ENCODE measurements at places on chromosomes 6 and 20. TPM values are rescaled to one million over a fixed set of nuclear protein-coding genes. Genes with fewer than 3 reads are reported as not detected.

The RBPJL gene
- total RNA-seq: not detected

GRCh38 chr20:12916699-12917098 lies 92.1 kb upstream of the SPTLC3 start:
- DNase-seq: peak; percentile 18

GRCh38 chr20:16095226-16095625 lies 478.0 kb downstream of the KIF16B start:
- no peak for DNase-seq

DNA sequence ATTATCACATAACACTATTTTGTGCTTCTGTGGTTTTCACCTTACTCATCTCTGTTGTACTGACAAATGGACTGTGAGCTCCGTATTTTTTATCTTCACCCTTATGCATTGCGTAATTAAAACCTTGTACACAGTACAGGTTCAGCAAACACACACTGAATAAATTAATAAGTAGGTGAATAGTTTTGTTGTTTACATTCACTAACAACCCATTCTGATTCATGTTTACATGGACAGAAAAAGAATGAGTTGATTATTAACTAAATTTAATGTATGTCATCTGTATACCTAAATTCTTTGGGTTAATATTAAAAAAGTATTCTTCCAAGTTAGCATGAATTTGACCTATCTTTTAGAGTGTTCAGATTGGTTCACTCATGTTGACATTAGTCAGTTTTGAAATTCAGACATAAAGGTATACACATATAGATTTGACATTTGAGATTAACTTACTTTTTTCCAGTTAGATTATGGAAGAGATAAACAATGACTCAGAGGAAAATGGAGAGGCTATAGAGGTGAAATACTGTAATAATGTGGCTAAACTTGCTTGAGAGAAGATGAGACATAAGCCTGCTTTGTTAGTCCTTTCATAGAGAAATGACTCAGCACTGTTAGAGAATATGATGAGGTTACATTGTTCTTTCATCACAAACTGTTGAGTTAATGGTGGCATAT lies 541.7 kb upstream of the FLRT3 start:
- DNase-seq: peak; percentile 77

- DNase-seq: peak; percentile 54
Observed at GRCh38 chr20:23214903-23215302, 128.8 kb upstream of the CD93 start.

The RBM24 gene
- 60.7 TPM for total RNA-seq

The SLC17A2 gene
- total RNA-seq: not detected

GRCh38 chr6:11298651-11299420 lies 66.4 kb upstream of the NEDD9 start:
- DNase-seq: no peak

The CRIP3 gene
- total RNA-seq: not detected

GRCh38 chr6:138645976-138646640 lies 127.5 kb upstream of the CCDC28A start:
- DNase-seq: no peak

DNA sequence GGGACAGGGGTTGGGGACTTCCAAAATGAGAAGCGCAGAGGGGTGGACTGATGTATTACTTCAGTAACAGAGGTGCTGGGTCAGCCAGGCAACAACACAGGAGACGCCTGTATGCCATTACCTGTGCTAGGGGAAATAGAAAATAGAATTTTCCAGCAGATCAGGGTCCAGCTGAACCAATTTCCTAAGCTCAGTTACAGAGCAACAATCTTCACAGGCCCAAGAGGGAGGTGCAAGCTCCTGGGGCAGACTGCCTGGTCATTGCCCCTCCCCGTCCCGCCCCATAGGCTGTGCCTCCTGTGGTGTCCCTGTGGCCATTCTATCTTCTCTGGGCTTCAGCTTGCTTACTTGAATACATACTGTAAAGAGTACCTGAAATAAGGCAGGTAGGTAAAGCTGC lies 3.7 kb downstream of the KCNK5 start:
- no peak for DNase-seq

- peak; percentile 43 for DNase-seq
Observed at GRCh38 chr20:44581515-44581914, 864 bp upstream of the PKIG start.

The SYNDIG1 gene
- 0.11 TPM for total RNA-seq

The TGM3 gene
- total RNA-seq: not detected

The SLC17A9 gene
- total RNA-seq: not detected

The SLC17A4 gene
- total RNA-seq: not detected

GRCh38 chr6:161246725-161247124 lies 27.1 kb downstream of the AGPAT4 start:
- DNase-seq: no peak

DNA sequence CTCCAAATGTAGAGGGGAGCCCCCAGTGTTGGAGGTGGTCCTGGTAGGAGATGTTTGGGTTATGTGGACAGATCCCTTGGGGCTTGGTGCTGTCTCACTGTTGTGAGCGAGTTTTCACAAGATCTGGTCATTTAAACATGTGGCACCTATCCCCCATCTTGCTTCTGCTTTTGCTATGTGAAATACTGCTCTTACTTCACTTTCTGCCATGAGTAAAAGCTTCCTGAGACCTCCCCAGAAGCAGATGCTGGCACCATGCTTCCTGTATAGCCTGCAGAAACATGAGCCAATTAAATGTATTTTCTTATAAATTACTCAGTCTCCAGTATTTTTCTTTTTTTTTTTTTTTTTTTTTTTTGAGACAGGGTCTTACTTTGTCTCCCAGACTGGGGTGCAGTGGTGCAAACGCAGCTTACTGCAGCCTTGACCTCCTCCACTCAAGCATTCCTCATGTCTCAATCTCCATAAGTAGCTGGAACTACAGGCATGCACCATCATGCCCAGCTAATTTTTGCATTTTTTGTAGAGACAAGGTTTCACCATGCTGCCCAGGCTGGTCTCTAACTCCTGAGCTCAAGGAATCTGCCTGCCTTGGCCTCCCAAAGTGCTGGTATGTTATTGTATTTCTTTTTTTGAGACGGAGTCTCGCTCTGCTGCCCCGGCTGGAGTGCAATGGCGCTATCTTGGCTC lies 177.1 kb downstream of the ALDH8A1 start:
- no peak for DNase-seq

DNA sequence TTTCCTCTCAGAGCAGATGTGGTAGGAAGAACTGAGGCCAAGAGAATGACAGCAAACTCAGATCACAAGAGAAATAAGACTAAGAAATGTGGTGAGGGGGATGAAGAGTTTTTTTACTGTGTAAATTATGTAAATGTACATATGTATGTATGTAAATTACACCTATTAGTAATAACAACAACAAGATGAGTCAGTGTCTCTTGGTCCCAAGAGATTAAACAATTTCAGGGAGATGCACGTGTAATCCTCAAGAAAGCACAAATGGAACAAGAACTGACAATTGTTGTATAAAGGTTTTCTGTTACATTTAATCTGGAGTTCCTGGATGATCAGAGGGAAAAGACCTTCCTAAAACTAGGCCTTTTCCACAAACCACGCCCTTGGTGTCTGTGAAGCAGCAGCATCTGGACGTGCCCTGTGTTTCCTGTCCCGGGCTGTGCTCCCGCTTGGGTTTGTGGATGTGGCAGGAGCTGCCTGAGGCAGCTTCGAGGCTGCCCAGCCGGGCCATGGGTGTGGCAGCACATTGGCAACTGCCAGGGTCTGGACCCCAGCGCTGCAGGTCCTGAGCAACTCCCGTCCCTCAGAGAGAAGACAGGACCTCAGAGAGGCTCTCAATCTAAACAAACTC lies 994 bp downstream of the CLDN20 start:
- peak; percentile 61 for DNase-seq

GRCh38 chr20:40866056-40866455 lies 162.6 kb upstream of the TOP1 start:
- DNase-seq: no peak
